ENCODE measurements at places on chromosomes 13 and 19. TPM values are rescaled to one million over a fixed set of nuclear protein-coding genes. Genes with fewer than 3 reads are reported as not detected.

The ADAMTSL5 gene
- total RNA-seq = 5.4 TPM

The RFPL4AL1 gene
- not detected for total RNA-seq

The SYT5 gene
- not detected for total RNA-seq

The ZGLP1 gene
- total RNA-seq = 2.0 TPM

The SLAIN1 gene
- total RNA-seq = 28.7 TPM

The KLHL1 gene
- not detected for total RNA-seq

The KCTD4 gene
- total RNA-seq = not detected

The ZNF285 gene
- total RNA-seq = not detected

DNA sequence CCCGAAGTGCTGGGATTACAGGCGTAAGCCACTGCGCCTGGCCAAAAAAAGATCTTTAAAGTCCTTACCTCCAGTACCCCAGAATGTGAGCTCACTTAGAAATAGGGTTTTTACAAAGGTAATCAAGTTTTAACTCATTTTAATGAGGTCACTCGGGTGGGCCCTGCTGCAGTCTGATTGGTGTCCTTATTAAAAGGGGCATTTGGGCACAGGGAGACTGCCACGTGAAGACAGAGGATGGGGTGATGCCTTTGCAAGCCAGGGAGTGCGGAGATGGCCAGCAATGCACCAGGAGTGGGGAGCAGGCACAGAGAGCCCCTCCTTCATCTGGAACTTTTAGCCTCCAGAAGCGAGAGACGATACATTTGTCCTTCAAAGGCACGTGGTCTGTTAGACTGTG is 11.7 kb downstream of the NKPD1 start:
- no peak overlapping the region for H3K27ac ChIP-seq
- DNase-seq = no peak
- H3K27me3 ChIP-seq = peaks cover 15% of the 10 kb centered on the region

GRCh38 chr19:51589511-51589910 is 18.4 kb downstream of the ZNF175 start:
- H3K4me3 ChIP-seq = no peak overlapping the region
- no peak overlapping the region for H3K27ac ChIP-seq

- H3K4me3 ChIP-seq = no peak overlapping the region
- peaks cover 33% of the 10 kb centered on the region for H3K36me3 ChIP-seq
Measured at GRCh38 chr19:41420101-41420880, 6.9 kb downstream of the B3GNT8 start.

DNA sequence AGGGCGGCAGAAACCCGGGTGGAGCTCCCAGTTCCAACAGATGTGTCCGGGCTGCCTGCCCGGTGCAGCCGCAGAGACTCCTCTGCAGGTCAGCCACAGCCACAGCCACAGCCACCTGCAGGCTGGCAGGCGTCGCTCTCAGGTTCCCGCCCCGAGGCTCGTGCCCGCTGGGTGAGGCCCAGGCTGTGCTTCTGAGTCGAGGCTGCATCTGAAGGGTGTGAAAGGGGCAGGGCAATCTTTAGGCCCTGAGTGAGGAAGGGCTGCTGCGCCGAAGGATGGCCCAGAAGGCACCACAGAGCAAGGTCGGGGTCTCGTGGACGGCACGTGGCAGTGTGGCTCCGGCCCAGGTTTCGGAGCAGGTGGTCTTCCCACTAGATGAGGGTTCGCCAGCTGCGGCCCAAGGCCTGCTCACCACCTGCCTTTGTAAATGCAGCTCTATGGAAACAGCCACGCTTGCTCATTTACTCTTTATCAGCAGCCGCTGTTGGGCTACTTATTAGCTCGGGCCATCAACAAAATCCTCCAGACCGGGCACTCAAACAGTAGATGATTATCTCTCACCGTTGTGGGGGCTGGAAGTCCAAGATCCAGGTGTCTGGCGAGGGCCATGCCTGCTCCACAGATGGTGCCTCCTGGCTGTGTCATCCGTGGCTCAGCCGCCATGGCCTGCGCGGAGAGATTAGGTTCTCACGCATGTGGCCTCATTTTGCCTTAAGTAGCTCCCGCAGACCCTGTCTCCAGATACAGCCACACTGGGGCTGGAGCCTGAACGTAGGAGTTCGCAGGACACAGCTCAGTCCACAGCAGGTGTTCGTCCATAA is 40.3 kb upstream of the TFDP1 start:
- no peak overlapping the region for H3K27ac ChIP-seq
- no peak for DNase-seq
- no peaks in the 10 kb centered on the region for H3K27me3 ChIP-seq
- no peak overlapping the region for H3K4me3 ChIP-seq

- no peaks in the 10 kb centered on the region for H3K4me1 ChIP-seq
- no peaks in the 10 kb centered on the region for H3K27me3 ChIP-seq
- no peaks in the 10 kb centered on the region for H3K36me3 ChIP-seq
- DNase-seq = no peak
Measured at GRCh38 chr19:55753401-55753800, 5.5 kb upstream of the RFPL4A start.

GRCh38 chr13:19864024-19864745 is 736 bp upstream of the ZMYM5 start:
- H3K27me3 ChIP-seq = no peaks in the 10 kb centered on the region
- H3K4me3 ChIP-seq = peak overlapping the region; percentile 92
- H3K27ac ChIP-seq = peak overlapping the region; percentile 93
- peak; percentile 89 for DNase-seq
- H3K36me3 ChIP-seq = peaks cover 18% of the 10 kb centered on the region

DNA sequence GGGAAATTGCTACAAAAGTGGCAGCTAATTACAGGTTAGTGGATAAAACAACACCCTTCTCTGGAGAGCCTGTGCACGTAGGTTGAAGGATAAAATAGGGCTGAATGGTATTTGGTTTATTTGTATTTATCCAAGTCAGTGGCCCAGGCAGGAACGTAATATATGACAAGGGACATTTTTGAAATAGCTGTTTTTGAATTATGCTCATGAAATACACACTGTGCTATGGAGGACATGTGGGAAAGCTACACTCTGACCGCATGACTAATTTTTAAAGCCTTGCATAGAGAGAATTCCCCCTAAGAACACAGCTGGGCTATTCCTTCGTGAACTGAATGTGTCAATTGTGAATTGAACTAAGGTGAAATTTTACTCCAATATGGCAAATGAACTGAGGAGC is 292.1 kb upstream of the MAB21L1 start:
- H3K27me3 ChIP-seq = no peaks in the 10 kb centered on the region
- no peak for DNase-seq
- H3K36me3 ChIP-seq = no peaks in the 10 kb centered on the region
- no peak overlapping the region for H3K4me3 ChIP-seq

DNA sequence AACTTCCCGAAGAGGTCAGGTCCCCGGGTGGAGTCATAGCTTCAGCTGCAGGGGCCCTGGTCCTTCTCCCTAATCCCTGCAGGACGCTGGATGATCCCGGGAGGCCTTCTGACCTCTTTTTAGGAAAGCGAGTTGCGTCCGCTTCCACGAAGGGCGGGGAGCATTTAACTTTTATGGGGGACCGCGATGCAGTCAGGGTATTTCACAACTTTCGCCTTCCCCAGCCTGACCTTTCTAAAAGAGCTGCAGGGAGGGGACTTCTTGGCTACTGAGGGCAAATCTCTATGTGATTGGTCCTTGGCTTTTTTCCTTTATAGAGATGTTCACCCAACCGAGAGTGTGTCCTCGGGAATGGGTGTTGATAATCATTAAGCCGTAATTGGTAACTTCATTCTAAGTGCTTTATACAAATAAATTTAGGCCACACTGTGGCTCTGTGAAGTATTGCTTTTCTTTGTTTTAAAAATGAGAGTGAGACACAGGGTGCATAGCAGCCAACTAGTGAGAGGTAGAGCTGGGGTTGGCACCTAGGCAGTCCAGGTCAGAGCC is 778 bp downstream of the ZNF230 start:
- H3K36me3 ChIP-seq = peaks cover 43% of the 10 kb centered on the region
- H3K4me1 ChIP-seq = peaks cover 15% of the 10 kb centered on the region
- H3K4me3 ChIP-seq = peak overlapping the region; percentile 97
- H3K27ac ChIP-seq = peak overlapping the region; percentile 96
- no peaks in the 10 kb centered on the region for H3K27me3 ChIP-seq

- no peak for DNase-seq
- H3K36me3 ChIP-seq = no peaks in the 10 kb centered on the region
- no peak overlapping the region for H3K27ac ChIP-seq
- peaks cover 26% of the 10 kb centered on the region for H3K27me3 ChIP-seq
Measured at GRCh38 chr13:42649141-42649540, 75.2 kb downstream of the TNFSF11 start.

DNA sequence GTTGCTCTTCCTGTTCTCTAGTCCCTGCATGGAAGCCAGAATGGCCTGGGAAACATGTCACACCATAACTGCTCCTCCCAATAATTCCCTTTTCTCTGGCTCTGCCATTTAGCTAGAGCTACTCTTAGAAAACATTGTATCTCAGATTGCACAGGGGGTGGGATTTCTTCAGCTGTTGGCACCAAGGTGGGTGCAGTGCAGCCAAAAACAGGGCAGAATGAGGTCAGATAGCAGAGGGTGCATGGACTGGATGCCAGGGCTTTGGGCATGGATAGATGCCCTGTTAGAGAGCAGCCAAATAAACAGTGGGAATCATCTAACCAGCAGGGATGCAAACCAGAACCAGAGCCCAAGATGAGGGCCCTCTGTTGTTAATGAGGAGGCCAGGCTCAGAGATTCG is 4.9 kb upstream of the AMER2 start:
- peaks cover 48% of the 10 kb centered on the region for H3K27me3 ChIP-seq
- H3K4me3 ChIP-seq = no peak overlapping the region
- peaks cover under 1% of the 10 kb centered on the region for H3K4me1 ChIP-seq

DNA sequence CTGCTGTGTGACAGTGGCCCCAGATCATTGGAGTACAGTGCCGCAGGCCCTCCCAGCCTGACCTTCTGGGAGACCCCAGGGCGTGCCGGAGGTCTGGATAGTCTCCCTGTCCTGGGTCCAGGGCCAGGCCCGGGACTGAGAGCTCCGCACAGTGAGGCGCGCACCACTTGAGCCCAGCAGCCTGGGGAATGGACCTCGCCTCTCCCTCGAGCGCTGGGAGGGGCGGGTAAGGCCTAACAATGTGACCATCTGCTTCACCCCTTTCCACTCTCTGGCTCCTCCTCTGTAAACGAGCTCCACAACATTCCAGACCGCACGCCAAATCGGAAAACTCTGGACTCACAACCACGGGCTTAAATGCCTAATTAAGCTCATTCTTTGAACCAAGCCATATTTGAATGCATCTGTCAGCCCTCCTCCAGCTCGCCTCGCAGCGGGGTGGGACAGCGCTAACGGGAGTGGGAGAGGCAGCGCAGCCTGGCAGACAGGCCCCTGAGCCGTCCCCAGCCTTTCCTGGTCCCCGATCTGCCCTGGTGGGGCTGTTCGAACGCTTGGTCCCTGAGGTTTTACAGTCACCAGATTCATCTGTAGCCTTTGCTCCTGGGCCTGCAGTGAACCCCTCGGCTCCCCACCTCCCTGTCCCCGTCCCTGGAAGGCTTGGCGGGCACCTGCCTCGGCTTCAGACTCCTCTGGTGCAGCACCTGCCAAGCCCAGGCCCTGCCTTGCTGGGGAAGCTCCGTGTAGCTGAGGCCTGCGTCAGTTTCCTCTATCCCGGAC is 120.7 kb upstream of the VSTM2B start:
- no peak overlapping the region for H3K27ac ChIP-seq
- peaks cover 2% of the 10 kb centered on the region for H3K27me3 ChIP-seq
- no peak for DNase-seq
- no peak overlapping the region for H3K4me3 ChIP-seq
- no peaks in the 10 kb centered on the region for H3K4me1 ChIP-seq
- no peaks in the 10 kb centered on the region for H3K36me3 ChIP-seq

GRCh38 chr19:17778968-17779929 is 15.7 kb upstream of the B3GNT3 start:
- peak; percentile 53 for DNase-seq
- peaks cover 52% of the 10 kb centered on the region for H3K36me3 ChIP-seq
- no peak overlapping the region for H3K4me3 ChIP-seq

DNA sequence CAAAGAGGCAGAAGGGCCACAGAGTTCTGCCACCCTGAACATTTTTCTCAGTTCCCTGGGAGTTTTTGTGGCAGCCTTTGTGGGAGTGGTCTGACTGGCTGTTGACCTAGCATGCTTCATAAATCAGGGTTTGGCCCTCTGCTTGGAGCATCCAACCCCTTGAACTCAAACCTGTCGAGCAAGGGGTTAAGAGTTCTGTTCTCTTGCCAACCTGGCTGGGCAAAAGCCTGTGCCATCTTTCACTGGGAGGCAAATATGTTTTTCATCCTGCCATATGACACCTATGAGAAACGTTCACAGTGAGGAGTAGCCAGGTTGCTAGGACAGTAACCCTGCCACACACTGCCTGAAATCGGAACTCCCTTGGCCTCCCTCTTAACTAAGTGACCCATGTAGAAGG is 7.7 kb upstream of the TEX26 start:
- peaks cover 32% of the 10 kb centered on the region for H3K27me3 ChIP-seq
- peaks cover 3% of the 10 kb centered on the region for H3K4me1 ChIP-seq
- no peaks in the 10 kb centered on the region for H3K36me3 ChIP-seq
- no peak for DNase-seq
- H3K27ac ChIP-seq = no peak overlapping the region

GRCh38 chr13:50780201-50781015 is 63.1 kb downstream of the DLEU7 start:
- H3K36me3 ChIP-seq = no peaks in the 10 kb centered on the region
- H3K27me3 ChIP-seq = peaks cover 25% of the 10 kb centered on the region
- H3K27ac ChIP-seq = no peak overlapping the region
- no peak overlapping the region for H3K4me3 ChIP-seq
- no peak for DNase-seq
- no peaks in the 10 kb centered on the region for H3K4me1 ChIP-seq

GRCh38 chr19:18626906-18627305 is 9.9 kb upstream of the KLHL26 start:
- no peaks in the 10 kb centered on the region for H3K36me3 ChIP-seq
- no peak overlapping the region for H3K4me3 ChIP-seq
- no peak for DNase-seq
- peaks cover 1% of the 10 kb centered on the region for H3K4me1 ChIP-seq
- H3K27ac ChIP-seq = no peak overlapping the region

DNA sequence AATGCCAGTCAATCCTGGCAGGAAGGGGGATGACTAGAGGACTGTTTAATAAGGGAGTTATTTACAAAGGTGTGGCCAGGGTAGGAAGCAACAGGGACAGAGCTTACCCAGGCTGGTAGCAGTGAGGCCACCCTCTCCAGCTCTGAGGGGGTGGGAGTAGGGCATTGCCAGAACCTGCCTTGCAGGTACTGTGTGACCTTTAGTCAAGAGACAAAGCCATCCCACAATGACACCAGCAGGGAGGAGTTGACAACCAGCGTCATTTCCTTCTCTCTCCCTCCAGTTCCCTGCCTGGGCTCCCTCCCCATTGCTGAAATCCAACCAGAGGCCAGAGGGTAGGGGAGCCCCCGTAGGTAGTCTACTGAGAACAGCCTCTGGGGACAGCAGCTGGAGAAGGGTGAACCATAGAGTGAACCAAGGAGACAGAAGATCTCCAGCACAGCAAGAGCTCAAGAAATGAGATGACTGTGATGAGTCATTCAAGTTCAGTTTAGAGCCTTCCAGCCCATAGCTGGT is 33.3 kb upstream of the SPATA13 start:
- peaks cover 19% of the 10 kb centered on the region for H3K4me1 ChIP-seq
- DNase-seq = peak; percentile 59
- H3K27me3 ChIP-seq = peaks cover 26% of the 10 kb centered on the region
- no peak overlapping the region for H3K4me3 ChIP-seq
- H3K27ac ChIP-seq = no peak overlapping the region

DNA sequence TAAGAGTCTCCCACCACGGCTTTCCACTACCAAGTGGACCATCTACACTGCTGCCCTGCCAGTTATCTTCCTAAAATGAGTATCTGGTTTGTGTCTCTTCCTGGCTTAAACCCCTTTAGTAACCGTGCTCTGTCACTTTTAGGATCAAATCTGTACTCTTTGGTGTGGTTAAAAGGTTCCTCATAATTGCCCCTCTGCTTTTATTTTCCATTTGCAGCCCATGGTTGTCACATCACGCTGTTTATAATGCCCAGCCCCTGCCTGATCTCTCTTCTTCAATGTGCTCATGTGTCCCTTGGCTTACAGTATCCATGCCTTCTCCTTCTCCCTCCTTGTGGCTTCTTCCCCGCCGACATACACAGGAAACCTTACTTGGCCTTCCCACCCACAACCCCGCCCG is 100.1 kb downstream of the DGKH start:
- peaks cover 16% of the 10 kb centered on the region for H3K4me1 ChIP-seq
- peaks cover 16% of the 10 kb centered on the region for H3K36me3 ChIP-seq
- no peak overlapping the region for H3K4me3 ChIP-seq
- DNase-seq = no peak

Data from activated CD4-positive, alpha-beta T cell treated with anti-CD3 and anti-CD28 coated beads, Interleukin-2, amount 10 ng/mL, durations not matched to agents 24 days and 14 days (primary cell).